Effector memory CD8-positive, alpha-beta T cell (primary cell): ENCODE measurements at places on chromosomes 6 and 20.

DNA sequence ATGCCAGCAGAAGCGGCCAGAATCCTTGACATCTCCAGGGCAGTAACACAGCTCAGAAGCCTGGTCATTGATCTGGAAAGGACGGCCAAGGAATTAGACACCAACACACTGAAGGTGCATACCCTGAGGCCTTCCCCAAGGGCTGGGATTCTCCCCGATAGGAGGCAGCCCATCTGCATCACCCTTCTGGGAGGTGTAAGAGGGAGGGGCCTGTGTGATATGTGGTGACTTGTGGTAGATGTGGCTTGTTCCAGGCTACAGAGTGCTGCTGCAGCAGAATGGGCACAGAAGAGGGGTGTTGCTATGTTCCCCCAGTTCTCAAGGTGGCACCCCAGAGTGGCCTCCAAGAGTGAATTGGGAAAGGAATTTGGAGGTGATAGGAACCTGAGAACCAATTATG is 11.2 kb downstream of the TRIM40 start:
- no peak for DNase-seq

- no peak for DNase-seq
Measured at GRCh38 chr6:106066989-106067388, 19.1 kb upstream of the PRDM1 start.

DNA sequence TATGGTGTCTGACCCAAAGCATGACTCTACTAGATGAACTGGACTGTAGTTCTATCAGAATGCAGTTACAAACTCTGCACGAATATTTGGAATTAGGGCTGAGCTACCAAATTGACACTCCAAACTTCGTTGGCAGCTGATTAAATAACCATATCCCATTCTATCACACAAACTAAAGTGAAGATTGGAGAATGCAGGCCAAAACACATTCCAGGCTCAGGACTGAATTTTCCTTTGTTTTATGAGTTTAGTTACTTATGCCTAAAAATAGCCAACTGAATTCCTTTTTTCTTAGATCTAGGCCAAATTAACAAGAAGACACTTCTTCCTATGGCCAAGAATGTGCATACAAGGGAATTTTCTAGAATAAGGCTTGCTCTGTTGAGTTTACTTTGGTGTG is 9.7 kb upstream of the KIAA0408 start:
- DNase-seq, result no peak

GRCh38 chr6:125526007-125526720 is 223.3 kb upstream of the HEY2 start:
- no peak for DNase-seq

DNA sequence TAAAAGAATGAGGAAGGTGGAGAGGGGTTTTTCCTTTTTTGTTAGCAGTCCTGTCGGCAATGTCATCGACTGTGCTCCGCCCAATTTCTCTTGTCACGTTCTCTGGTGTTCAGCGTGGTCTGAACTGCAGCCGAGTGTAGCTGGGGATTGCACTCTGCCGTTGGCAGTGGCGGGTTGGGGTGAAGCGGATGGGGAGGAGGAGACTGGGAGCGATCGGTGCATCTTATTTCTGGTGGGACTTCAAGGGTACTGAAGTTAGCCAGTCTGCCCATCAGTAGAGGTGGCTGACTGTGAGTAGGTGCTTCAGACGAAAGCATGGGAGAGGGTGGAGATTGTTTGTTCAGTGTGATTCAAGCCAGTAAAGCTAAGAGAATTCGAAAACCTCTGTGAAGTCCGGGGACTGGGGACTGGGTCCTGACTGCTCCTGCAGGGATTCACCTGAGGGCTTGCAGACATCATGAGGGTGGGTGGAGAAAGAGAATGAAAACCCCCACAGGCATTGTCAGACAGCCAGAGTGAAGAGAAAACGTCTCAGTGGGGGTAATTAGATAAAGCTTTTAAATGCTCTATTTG is 5.1 kb downstream of the RREB1 start:
- no peak for DNase-seq

DNA sequence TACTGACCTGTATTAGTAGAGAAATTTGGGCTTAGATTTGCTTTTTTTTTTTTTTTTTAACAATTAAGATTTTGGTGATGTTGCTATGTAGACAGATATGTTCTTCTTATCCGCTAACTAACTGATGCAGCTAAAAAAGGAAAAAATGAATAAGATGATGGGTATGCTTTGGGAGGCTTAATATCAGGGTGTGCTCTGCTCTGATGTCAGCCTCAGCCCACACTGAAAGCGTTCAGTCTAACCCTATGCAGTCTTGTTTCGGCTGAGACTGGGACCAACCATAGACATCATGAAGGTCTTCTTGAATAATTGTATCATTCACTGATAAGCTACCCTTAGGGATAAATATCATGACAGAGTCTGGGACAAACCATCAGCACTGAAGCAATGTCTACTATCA is 6.9 kb upstream of the CCN2 start:
- DNase-seq, result no peak

DNA sequence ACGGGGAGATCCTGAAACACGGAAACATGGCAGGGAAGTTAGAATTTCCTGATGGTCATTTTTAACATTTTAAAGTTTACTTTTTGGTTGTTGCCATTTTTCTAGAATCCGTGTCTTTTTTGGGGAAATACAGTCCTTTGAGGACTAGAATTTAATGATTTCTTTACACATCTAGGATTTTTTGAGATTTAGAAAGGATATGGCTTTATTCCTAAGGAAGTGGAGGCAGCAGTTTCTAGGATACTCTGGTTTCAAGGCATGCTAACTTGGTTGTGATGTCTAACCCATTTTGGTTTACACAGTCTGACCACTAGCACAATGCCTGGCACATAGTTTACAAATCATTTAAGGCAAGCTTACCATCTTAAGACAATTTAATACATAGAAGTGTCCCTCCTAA is 1.1 kb upstream of the ZBTB2 start:
- DNase-seq, result no peak

DNA sequence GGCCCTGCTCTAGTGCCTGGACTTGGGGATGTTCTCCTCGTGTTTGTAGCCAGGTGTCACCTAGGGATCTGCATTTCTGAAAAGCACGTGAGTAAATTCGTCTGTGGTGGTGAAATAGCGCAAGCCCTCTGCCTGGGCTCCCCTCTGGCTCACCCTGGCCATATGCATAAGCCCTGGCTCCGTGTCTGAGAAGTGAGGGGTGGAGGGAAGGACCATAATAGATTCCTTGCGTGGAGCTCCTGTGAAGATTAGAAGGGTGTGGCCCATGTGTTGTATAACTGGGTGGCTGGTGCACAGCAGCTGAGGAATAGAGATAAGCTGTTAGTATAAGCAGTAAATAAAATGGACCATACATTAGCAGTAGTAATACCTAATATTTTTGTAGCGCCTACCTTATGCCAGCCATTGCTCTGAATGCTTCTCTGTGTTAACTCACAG is 4.8 kb downstream of the BCAS1 start:
- DNase-seq, result no peak

DNA sequence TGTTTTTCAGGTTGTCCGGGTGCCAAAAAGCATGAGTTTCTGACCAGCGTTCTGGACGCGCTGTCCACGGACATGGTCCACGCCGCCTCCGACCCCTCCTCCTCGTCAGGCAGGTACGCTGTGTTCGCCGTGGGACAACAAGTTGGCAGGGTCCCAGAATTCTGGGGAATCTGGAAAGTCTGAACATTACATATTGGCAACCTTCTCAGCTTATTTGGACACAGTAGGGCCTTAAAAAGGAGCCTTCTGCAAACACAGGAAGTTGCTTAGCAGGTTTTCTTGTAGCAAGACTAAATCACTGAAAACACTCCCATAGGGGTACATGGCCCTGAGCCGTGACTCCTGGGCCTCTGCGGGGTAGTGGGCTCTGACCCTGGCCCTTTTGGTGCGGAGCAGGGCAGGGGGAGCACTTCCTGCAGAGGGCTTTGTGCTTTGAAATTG is 209.7 kb downstream of the SMOC2 start:
- DNase-seq, result no peak

GRCh38 chr6:78511009-78511408 is 356.3 kb upstream of the IRAK1BP1 start:
- DNase-seq, result no peak

DNA sequence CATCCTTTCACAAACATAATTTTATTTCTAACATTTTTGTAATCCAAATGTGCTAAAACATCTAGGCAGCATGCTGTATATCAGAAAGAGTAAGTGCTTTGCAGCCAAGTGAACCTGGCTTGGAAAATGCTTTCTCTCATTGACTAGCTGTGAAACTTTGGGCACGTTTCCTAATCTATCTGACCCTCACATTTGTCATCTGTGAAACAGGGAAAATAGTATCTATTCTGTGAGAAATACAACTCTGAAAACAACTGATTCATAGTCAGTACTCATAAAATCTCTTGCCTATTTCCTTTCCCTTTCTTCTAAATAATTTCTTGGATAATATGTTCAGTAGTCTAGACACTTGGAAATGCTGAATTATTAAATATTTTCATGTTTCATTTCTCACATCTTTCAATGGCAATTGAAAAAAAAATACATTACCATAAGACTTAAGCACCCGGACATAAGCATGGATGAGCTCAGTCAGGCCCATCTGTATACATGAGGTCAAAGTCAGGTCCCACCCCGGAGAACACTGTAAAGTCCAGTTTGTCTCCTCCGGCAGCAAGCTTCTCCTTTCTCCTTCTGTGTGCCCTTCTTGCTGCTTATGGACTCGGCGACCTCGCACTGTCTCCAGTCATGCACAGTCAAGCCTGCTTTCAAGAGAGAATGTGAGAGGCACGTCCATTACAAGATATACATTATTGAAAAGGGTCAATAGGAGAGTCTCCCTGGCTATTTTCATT is 455.0 kb upstream of the SOX4 start:
- no peak for DNase-seq

DNA sequence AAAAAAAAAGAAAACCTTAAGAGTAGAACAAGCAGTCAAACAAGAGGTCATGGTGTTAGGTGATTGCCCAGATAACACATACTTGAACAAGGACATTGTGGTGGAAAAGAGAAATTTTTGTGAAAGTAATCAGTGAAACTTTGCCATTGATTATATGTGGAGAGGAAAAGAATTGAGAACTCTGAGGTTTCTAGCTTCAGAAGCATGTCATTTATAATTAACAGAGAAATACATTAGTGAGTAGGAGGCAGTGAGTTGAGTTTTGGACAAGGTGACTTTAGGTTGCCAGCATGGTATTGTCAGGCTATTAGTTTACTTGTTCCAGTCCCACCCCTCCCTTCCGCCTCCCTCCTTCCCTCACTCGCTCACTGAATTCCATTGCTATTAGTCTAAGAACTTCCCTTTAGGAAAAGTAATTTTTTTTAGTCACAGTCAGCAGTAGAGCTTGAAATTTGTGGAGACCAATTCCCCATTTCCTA is 17.2 kb downstream of the TAB2 start:
- no peak for DNase-seq

DNA sequence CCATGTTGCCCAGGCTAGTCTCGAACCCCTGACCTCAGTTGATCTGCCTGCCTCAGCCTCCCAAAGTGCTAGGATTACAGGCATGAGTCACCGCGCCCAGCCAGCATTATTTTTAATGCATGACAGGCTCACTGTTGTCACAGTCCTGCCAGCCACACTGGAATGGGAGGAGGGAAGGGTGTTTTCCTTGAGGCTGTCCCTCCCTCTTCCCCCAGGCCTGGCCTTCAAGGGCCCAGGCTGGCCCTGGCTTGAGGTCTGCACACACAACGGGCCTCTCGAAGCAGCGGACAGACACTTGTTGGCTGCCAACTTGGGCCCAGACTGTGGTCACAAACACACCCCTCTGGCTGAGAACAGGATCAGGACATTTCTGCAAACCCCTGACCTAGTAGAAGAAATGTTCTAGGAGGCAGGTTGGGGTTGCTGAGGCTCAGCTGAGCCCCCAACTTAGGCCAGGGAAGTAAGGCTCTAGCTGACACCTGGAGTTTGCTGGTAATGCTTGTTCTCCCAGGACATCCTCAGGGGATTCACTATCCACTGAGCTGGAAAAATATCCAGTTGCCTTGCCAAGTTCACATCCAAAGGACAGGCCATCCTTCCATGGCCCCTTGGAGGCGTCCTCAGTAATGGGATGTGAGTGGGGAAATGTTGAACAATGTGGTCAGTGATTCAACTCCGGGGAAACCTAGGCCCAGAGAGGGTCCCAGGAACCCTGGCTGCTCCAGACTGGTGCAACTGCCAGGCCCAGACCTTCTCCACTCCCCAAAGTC is 9.9 kb downstream of the SNTA1 start:
- DNase-seq, result no peak

- DNase-seq, result no peak
Measured at GRCh38 chr6:168428052-168428826, 12.7 kb upstream of the SMOC2 start.

DNA sequence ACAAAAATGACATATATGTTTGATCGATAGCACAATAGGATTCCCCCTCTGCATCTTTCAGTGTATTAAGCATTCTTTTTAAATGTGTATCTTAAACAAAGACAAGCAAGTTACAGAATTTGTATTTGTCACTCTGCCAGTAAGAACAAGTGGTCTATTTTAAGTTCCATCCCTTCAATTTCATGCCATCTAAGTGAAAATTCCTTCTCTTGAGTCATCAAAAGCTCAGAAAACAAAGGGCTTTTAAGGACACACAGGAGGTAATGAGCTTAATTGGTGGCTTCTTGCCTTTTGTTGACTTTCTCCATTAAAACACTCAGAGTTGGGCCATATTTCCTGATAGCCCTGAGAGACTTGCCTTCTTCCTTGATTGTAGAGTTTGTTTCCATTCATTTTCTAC is 547.8 kb downstream of the TENT5A start:
- no peak for DNase-seq

DNA sequence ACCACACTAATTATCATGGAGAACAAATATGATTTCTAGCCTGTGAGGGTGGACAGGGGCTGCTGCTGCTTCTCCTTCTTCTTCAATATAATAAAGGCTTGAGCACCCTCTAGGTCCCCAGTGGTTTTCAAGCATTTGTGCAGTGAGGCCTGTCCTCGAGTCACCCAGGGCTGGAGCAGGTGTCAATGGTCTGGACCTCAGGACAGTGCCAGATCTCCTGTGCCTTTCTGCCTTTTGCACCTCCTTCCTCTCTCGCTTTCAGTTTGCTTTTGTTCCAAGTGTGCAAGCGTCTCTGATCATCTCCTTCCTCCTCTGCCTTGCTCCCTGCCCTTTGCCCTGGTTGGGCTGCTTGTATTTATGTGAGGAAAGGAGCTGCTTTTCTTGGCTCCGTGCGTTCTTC is 152.2 kb upstream of the SYNDIG1 start:
- no peak for DNase-seq
